ENCODE measurements at places on chromosomes 2 and 18.

DNA sequence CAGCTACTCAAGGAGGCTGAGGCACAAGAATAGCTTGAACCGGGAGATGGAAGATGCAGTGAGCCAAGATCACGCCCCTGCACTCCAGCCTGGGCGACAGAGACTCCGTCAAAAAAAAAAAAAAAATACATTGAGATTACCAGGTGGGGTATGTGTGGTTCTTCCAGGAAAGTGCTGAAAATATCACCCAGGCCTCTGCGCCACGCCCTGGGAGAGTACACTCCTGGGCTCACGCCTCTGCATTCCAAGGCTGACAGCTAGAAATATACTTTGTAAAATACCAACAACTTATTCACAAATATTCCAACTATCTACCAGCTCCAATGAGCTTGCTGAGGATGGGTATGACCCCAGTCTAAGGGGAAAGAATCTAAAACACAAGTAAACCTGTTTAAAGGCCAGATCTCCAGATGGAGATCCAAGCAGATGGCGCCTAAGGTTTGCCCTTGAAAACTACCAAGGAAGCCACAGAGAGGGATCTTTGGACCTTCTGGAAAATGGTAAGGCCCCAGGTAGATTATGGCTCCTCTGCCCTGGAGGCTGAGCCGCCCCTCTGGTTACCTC lies 21.6 kb upstream of the B3GNT7 start:
- no peak for DNase-seq

DNA sequence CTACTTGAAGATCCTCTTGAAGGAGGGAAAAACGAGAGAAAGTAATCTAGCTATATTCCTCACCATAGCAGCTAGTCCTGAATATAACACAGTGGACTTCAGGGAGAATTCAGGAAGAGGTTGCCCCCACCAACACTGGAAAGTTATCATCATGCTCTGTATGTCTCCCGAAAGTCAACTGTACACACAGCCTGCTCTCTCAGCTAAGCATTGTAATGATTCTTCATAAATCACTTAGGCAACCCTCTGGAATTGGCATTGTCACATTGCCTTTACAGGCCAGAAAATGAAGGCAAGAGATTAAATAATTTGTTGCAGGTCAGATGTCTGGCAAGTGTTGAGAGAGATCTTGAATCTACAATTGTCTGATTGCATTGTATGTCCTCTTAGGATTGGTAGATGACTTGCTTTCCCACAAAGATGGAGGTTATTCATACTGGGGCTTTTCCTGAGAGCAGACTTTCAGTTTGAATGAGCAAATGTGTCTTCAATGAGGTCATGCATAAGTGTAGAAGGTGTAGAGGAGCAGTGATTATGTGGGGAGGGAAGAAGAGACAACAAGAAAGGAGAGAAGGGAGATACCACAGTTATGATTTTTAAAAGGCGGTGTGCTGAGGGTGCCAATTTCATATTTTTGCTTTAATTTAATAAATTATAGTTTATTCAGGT lies 667.2 kb downstream of the DCDC2C start:
- no peak for DNase-seq

- DNase-seq = no peak
These were observed 3.8 kb upstream of the ARHGAP25 start for GRCh38 chr2:68730828-68731227.

- no peak for DNase-seq
These were observed 120.8 kb downstream of the MEIS1 start for GRCh38 chr2:66555501-66556324.

- DNase-seq = no peak
These were observed 60.4 kb downstream of the PDCL3 start for GRCh38 chr2:100623033-100623715.

- no peak for DNase-seq
These were observed 1302.7 kb upstream of the PIK3C3 start for GRCh38 chr18:40652321-40652720.

DNA sequence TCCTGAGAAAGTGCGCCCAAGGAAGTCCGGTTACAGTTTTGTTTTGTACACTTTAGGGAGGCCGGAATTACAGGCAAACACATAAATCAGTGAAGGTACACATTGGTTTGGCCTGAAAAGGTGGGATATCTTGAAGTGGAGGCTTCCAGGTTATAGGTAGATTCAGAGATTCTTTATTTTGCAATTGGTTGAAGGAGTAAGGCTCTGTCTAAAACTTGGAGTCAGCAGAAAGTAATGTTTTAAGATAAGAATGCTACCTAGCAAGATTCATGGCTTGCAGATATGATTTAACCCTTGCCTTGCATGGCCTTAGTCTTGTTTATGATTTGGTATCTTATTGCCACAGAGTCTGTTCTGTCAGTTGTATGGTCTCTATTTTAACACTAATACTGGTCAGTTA lies 165.9 kb upstream of the NDUFV2 start:
- no peak for DNase-seq

DNA sequence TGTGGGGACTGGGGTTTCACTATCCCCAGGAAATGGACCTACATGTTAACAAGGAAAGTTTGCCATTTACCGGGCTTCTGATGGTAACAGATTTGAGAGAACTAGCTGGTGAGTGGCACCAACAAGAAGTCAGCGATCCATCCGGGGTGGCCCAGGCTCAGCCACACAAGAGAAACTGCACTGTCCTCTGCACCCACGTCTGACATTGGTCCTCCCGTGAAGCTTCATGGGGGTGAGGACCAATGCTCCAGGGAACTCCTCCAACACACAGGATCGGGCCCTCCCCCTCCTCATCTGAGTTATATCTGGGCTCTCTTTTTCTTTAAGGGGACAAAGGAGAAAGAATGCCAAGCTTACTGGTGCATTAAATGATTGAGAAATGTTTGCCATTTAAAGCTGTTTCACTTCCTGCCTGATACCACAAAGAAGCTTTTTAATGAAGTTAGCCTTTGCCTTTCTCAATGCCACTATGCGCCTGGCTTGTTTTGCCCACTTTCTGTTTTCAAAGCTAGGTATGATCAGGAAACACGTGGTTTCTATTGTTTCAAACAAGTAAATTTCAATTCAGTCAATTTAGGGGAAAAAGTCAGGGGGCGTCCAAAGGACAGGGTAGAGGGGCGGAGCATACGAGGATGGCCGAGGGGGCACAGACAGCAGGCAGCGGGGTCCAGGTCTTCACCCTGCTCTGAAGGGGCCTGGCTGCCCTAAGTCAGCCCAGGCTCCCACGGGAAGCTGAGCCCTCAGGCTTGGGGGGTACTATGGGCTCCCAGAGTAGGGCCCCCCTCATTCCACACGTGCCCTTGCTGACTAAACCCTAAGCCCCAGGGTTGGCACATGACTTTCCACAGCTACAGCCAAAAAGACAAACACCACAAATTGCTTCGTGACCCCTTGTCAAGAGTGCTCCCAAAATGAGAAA lies 204.0 kb upstream of the ID2 start:
- DNase-seq = no peak

- DNase-seq = no peak
These were observed 34.0 kb upstream of the TMEM131 start for GRCh38 chr2:98029718-98030222.

DNA sequence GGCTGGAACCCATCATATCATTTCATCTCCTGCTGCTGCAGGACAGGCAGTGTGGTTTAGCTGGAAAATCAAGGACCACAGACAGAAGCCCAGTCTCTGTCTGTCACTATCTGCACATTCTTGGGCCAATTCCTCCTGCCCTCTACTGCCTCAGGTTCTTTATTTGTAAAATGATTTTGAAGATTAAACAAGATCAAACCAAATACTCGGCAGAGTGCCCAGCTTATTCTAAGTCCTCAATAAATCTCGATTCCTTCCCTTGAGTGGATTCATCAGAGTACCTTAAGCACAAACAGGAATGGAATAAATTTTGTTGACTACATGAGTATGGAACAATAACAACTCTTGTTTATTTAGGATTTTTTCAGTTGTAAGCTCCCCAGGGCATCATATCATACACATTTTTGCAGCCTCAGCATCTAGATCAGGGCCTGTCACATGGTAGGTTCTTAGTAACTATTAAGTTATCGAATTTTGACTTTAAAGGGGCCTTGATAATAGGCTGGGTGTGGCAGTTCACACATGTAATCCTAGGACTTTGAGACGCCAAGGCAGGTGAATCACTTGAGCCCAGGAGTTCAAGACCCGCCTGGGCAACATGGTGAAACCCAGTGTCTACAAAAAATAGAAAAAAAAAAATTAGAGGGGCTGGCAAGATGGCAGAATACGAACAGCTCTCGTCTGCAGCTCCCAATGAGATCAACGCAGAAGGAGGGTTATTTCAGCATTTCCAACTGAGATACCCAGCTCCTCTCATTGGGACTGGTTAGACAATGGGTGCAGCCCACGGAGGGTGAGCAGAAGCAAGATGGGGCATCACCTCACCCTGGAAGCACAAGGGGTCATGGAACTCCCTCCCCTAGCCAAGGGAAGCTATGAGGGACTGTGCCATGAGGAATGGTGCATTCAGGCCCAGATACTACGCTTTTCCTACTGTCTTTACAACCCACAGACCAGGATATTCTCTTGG lies 11.1 kb downstream of the RHOB start:
- no peak for DNase-seq

DNA sequence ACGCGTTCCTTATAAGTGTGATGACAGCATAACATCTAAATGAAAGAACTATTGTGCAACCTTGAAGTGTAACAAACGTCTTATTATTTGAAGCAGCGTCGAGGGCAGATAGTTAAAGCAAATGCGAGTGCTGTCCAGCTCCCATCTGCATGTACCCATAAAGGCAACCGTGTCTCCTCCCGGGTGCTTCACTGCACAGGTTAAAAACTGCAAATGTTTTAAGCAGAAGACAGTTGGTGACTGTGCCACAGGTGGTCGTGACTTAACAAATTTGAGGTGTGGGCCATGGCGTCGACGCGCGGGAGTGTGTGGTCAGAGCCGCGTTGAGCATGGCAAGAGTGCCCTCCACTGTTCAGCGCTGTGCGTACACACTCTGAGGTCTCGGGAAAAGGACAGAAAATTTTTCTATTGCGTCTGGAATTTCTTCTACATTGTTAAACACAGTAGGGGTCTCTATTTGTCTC lies 6.4 kb downstream of the SALL3 start:
- DNase-seq = peak; percentile 61

GRCh38 chr2:239927424-239927981 lies 97.6 kb downstream of the NDUFA10 start:
- DNase-seq = no peak

DNA sequence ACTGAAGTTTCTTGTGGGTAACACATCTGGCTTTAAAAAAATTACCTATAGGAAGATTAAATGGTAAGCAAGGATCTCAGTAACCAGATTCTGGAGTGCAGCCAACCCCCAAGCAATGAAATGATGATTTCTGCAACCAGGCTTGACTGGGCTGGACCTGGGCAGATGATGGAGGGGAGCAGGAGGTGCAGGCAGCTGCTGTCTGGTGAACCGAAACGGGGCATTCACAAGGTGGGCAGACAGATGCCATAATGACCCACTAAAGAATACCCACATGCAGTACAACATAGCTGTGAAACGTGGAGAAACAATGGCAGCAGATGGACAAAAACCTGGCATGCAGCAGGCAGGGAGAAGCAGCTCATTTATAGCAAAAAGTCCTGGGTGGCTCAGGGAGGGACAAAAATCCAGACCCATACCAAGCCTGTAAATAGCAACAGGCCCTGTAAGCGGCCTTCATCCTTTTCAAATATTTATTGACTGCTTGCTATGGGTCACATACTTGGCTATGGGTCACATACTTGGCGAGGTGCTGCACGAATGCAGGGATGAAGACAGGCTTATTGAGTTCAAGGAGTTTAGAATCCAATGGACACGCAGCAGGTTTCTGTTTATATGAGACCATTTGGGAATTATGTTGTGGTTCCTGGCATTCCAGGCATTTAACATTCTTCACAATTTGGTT lies 244.7 kb downstream of the HRH4 start:
- DNase-seq = no peak

DNA sequence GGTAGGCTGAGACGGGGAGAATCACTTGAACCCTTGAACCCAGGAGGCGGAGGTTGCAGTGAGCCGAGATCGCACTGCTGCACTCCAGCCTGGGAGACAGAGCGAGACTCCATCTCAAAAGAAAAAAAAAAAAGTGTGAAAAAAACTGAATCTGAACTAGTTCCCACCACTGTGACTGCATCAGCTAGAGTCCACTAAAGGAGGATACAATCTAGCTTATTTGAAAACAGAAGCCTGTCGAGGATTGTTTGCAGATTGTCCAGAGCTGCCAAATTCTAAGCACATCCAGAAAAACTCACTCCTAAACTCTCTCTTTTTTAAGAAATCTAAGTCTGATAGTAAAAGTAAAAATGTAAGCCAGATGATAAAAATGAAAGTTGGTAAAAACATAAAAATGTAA lies 10.6 kb downstream of the GFPT1 start:
- no peak for DNase-seq

DNA sequence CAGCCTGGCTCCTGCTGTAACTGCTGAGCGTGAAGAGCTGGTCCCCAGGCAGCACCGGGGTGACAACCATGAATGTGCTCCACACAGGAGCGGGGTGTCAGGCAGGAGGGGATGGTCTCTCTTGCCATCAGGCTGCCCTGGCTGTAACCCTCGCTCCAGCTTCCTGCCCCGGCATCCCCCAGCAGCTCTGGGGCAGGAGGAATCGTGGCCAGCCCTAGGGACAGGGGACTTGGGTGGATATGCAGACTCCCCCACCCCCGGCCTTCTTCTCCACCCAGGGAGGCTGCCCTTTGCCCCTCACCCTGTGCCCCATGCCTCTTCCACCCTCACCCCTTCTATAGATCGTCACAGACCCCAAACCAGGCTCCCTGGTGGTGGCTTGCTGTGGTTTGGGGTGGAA lies 69.4 kb upstream of the SMAD7 start:
- no peak for DNase-seq
